ENCODE measurements at places on chromosomes 5 and 9. TPM values are rescaled to one million over a fixed set of nuclear protein-coding genes. Genes with fewer than 3 reads are reported as not detected.
A peak's percentile ranks its signal among the peaks of the same experiment; 100 is the strongest.

NAA35 gene
- 24.1 TPM for total RNA-seq

CCDC187 gene
- total RNA-seq = not detected

DNA sequence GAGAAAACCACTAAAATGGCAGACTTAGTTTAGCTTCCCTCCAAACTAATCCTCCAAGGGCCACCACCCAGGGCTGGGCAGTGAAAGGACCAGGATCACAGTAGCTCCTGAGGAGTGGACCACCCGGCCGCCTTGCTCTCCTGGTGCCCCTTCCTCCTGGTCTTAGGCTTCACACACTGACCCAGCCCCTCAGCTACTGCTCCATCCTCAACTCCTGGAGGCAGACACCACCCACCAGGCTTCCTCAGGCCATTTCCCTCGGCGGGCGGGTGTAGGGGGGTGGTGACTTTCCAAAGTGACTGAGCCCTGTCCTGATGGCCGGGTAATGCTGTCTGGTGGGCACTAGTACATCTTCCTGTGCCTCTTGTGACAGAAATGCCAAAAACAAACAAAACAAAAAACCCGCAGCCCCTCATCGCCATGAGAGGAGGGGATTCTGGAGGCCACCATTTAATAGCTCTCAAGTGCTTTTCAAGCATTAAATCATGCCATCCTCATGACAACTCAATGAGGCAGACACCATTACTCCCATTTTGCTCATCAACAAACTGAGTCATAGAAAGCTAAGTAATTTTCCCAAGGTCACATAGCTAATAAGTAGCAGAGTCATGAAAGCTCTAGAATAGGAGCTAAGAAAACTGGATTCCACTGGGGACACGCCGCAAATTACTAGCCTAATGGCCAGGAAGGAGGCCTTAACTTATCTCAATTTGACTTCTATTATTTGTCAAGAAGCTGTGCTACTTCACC is 91.3 kb upstream of the LRRTM2 start:
- no peak overlapping the region for H3K27ac ChIP-seq
- no peaks in the 10 kb centered on the region for H3K36me3 ChIP-seq
- peaks cover 29% of the 10 kb centered on the region for H3K4me1 ChIP-seq
- H3K4me3 ChIP-seq = no peak overlapping the region
- no peak for DNase-seq
- H3K27me3 ChIP-seq = no peaks in the 10 kb centered on the region

- H3K27ac ChIP-seq = no peak overlapping the region
- no peaks in the 10 kb centered on the region for H3K36me3 ChIP-seq
- no peak for DNase-seq
- no peak overlapping the region for H3K4me3 ChIP-seq
- no peaks in the 10 kb centered on the region for H3K4me1 ChIP-seq
- no peaks in the 10 kb centered on the region for H3K27me3 ChIP-seq
These were observed 1.8 kb upstream of the CNOT6 start for GRCh38 chr5:180492226-180492903.

IL13 gene
- total RNA-seq = not detected

- H3K27me3 ChIP-seq = no peaks in the 10 kb centered on the region
- H3K27ac ChIP-seq = no peak overlapping the region
- no peak overlapping the region for H3K4me3 ChIP-seq
- no peak for DNase-seq
These were observed 98.7 kb downstream of the RAPGEF6 start for GRCh38 chr5:131536211-131536826.

DNA sequence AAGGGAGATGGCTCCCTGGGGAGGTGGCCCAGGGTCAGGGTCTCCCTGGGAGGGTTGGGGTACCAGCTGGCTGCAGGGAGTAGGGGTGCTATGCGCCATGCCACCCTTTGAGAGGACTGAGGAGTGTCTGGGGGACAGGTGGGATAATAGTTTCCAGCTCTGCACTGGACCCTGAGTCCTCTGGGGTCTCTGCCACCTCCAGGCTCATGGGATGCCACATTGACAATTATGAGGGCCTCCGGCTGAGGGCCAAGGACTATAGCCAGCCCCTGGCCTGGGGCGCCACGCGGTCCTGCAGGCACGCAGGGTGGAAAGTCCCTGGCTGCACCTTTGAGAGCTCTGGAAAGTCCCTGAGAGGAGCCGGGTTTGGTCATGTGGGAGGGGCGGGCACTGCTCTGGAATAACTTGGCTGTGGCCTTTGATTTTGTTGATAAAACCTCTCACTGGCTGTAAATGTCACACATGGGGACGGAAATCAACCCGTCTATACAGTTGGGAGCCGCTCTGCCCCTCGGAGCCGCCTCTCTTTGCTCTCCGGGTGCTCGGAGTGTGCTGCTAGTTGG is 16.0 kb downstream of the TRAF2 start:
- H3K4me1 ChIP-seq = peaks cover 32% of the 10 kb centered on the region
- no peaks in the 10 kb centered on the region for H3K27me3 ChIP-seq
- H3K4me3 ChIP-seq = peak overlapping the region; percentile 22
- peak overlapping the region; percentile 62 for H3K27ac ChIP-seq

- H3K27ac ChIP-seq = peak overlapping the region; percentile 40
- no peaks in the 10 kb centered on the region for H3K27me3 ChIP-seq
- H3K36me3 ChIP-seq = no peaks in the 10 kb centered on the region
- no peak for DNase-seq
These were observed 215.9 kb downstream of the MCTP1 start for GRCh38 chr5:95069021-95069420.

SLC23A1 gene
- not detected for total RNA-seq

DNA sequence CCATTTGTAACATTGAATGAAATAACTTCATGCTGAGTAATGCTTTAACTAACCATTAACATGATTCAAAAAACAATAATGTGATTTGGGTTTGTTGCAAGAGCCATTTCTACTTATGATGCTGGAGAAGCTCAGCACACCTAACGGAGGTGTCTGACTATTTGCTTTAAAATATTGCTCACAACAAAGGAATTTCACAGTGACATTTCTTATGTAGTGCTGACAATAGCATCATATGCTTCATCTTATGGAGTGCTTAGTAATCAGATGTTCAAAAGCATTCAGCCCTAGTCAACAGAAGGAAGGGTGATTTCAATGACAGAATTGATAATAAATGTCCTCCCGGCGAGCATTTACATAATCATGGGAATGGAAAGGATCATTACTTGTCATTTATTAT is 1003.3 kb upstream of the COX7C start:
- H3K27me3 ChIP-seq = no peaks in the 10 kb centered on the region
- H3K4me1 ChIP-seq = no peaks in the 10 kb centered on the region
- H3K36me3 ChIP-seq = no peaks in the 10 kb centered on the region
- H3K4me3 ChIP-seq = no peak overlapping the region

DNA sequence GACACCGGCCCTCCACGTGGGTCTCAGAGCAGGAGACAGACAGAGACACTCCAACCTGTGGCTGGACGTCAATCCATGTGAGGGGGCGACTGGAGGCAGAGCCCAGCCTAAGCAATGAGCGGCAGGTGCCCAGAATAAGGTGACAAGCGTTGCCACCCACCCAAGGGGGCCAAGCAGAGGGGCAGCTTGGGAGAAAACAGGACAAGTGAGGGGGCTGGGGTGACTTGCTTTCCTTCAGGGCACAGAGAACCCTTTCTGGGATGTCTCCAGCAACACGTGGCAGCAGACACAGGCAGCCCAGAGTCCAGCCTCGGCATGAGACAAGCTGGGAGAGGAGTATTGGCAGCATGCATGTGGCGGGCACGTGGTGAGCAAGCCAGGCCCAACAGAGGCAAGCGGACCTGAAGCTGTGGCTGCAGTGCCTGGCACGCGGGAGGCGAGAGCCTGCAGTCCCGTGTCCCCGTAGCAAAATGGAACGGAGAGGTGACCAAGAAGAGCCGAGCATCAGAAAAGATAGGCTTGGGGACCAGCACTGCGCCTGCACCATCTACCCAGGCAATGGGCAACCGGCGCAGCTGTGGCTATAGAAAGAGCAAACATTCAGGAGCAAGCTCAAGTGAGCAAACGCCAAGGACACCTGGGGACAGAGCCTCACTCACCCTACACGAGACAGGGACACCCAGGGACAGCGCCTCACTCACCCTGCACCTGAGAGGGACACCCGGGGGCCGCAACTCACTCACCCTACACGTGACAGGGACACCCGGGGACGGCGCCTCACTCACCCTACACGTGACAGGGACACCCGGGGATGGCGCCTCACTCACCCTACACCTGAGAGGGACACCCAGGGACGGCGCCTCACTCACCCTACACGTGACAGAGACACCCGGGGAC is 6.2 kb downstream of the TERT start:
- no peak overlapping the region for H3K27ac ChIP-seq
- no peaks in the 10 kb centered on the region for H3K27me3 ChIP-seq
- no peak overlapping the region for H3K4me3 ChIP-seq
- no peaks in the 10 kb centered on the region for H3K4me1 ChIP-seq

DNA sequence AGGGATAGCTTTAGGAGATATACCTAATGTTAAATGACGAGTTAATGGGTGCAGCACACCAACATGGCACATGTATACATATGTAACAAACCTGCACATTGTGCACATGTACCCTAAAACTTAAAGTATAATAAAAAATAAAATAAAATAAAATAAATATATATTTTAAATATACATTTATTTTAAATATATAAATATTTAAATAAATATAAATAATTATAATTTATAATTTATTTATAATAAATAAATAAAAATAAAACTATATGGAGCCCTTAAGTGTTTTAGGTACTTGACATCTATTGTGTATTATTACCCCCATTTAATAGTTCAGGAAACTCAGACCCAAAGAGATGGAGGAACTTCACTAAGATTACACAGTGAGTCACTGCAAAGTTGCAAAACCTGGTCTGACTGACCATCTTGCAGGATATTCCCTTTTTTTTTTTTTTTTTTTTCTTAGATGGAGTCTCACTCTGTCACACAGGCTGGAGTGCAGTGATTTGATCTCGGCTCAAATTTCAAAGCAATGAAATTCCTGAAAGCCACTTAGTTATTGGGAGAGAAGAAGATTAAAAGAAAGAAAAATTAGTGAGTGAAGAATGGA is 5.8 kb upstream of the C5orf52 start:
- no peaks in the 10 kb centered on the region for H3K4me1 ChIP-seq
- no peak overlapping the region for H3K4me3 ChIP-seq
- no peaks in the 10 kb centered on the region for H3K27me3 ChIP-seq
- no peak overlapping the region for H3K27ac ChIP-seq

DNA sequence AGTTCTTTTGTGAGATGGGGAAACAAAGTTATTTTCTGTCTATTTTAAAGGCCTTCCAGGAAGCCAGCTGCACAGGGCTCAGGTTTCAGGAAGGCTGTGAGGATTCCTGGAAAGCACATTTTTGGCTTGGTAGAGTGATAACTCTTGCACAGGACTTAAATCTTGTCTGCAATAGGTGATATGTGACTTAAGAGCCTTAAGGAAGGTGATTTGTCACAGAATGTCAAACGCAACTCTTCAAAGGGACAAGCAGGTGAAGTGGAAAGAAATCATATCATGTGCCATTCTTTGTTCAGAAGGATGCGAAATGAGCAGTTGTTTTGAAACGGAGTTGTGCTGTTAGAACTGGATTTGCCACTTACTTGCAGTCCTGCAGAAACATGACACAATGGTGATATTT is 459.3 kb downstream of the MAT2B start:
- H3K4me1 ChIP-seq = no peaks in the 10 kb centered on the region
- no peaks in the 10 kb centered on the region for H3K36me3 ChIP-seq
- no peak overlapping the region for H3K4me3 ChIP-seq
- H3K27me3 ChIP-seq = no peaks in the 10 kb centered on the region
- DNase-seq = no peak

SMIM33 gene
- total RNA-seq = not detected

GRCh38 chr9:116124472-116125040 is 29.0 kb upstream of the PAPPA start:
- no peak overlapping the region for H3K4me3 ChIP-seq
- no peaks in the 10 kb centered on the region for H3K36me3 ChIP-seq

DNA sequence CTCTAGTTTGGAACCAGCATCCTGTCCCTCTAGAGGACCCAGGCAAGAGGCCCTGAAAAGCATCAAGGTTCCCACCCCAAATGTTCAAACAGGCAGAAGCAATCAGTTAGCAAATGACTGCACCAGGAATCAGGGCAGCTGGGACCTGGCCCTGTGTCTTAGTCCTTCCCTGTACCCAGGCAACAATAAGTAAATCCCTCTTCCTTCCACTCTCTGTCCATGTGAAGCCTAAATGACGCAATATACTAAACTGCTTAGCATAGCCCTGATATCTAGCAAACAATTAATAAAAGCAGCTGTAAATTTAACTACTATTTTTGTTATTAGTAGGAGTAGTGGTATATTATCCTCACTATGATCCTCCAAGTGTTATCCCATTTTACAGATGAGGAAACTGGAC is 13.2 kb upstream of the ADRA1B start:
- no peaks in the 10 kb centered on the region for H3K27me3 ChIP-seq
- H3K4me1 ChIP-seq = no peaks in the 10 kb centered on the region
- DNase-seq = no peak
- no peak overlapping the region for H3K27ac ChIP-seq
- no peak overlapping the region for H3K4me3 ChIP-seq
- H3K36me3 ChIP-seq = no peaks in the 10 kb centered on the region

CARTPT gene
- total RNA-seq = not detected

DNA sequence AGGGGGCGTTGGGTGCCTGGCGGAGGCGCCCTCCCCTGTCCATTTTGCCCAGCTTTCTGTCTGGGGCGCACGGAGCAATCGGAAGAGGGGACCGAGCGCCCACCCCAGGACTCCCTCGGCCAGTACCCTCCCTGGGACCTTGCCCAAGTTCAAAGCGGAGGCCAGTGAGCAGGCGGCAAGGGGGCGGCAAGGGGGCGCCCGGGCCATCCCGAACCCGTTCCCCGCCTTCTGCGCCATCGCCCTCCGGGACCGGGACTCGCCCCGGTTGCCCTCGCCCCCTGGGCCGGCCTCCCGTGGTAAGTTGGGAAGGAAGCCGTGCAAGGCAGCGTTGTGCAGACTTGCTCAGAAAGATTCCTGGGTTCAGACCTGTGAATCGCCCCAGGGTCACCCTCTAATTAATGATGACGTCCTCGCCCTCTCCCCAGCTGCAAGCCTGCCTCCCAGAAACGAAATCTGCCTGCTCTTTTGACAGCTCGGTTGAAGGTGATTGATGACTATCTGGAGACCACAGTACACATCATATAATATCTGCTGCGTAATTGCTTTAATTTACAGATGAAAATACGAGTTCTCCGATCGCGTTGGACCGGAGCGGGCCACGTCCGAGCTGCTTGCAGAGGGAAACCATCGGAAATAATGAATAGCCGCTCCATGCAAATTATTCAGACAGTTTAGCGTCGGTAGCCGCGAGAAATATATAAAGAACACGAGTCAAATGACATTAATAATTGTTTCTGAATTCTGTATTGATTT is 1.4 kb upstream of the IRX4 start:
- H3K27me3 ChIP-seq = peaks cover 94% of the 10 kb centered on the region
- peak overlapping the region; percentile 25 for H3K4me3 ChIP-seq
- DNase-seq = no peak
- H3K4me1 ChIP-seq = no peaks in the 10 kb centered on the region
- no peaks in the 10 kb centered on the region for H3K36me3 ChIP-seq

- no peak overlapping the region for H3K27ac ChIP-seq
- no peak overlapping the region for H3K4me3 ChIP-seq
- no peaks in the 10 kb centered on the region for H3K4me1 ChIP-seq
- H3K27me3 ChIP-seq = no peaks in the 10 kb centered on the region
- no peaks in the 10 kb centered on the region for H3K36me3 ChIP-seq
- DNase-seq = no peak
These were observed 47.1 kb downstream of the ST8SIA4 start for GRCh38 chr5:100855937-100856430.
